ENCODE measurements at places on chromosomes 4 and X.
A peak's percentile ranks its signal among the peaks of the same experiment; 100 is the strongest.

DNA sequence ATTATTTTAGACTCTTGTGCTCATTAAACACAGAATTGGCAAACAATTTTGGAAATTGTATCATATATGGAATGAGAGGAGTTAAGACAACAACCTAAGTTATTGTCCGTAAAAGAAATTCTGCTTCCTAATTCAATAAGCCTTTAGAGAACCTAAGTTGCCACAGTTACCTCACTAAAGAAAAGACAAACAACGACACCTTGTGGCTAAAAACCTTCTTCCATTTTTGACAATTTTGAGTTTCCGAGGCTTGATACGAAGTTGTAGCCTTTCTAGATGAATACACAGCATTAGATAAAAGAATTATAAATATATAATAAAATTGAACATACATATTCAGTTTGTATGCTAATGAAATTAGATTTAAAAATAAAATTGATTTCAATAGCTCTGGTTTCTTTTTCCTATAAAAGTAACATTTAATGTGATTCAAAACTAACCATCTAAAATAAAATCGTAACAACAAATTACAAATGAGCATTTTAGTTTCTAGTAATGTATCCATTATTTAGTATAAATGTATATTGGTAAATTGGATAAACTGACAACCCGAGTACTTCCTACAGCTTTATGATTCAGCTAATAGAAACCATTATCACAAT is 275.1 kb downstream of the GPM6A start:
- no peak for DNase-seq

DNA sequence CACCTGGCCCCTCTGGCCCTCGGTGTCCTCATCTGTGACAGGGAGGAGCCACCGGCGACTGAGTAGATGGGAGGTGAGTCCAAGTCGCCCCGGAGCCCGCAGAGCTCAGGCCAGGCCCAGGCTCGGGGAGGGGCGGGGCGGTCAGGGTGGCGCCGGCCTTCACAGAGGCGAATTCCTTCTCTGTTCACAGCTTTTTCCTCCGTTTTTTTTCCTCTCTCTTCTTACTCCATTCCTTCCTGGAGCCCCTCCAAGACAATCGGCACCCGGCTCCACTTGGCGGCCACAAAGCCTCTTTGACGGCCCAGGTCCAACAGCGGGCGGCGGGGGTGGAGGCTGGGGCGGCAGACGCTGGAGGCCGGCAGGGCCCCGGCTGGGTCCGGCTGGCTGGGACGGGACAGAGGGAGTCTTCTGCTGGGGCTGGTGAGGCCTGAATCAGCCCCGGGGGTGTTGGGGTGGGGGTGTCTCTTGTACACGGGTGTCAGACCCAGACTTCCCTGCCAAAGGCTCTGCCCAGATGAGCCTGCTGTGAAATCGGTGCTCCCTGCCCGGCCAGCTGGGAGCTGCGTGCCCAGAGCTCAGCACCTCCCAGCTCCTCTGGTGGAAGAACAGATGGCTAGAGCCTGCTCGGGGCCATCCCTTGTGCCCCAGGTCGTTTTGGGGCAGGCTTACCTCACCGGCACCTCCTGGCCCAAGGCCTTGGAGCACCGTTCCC is 22.6 kb downstream of the FGFRL1 start:
- DNase-seq: peak; percentile 88

DNA sequence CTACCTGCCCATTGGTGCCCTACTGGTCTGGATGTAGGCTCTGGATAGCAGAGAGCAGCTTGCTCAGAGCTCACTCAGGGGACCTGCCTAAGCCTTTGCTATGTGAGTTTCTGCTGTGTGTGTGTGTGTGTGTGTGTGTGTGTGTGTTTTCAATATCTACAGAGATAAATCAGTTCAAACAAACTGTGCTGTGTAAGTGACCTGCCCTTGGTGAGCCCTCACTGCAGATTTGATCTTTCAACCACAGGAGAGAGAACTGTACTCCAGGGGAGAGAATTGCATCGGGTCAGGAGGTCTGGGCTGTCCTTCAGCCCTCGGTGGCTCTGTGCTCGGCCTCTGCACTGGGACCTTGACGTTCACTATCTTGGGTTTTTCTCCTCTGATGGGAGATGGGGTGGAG is 35.0 kb upstream of the CDKN2AIP start:
- DNase-seq: no peak

DNA sequence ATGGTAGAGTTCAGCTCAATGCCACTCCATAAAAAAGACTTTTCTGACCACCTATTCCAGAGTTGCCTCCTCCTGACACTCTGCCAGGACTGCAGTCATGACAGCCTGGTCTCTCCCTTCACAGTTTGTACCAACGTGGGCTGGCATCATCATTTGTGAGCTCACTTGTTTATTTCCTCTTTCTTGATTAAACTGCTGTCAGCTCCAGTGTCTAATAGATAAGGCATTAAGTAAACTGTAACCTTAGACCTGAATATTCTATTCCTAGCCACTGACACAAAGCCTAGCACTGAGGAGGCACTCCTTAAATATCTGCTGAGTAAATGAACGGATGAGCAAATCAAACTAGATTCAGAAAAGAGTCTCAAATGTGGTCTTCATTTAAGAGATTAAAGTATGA is 48.7 kb downstream of the DDX60 start:
- DNase-seq: no peak

GRCh38 chrX:48474581-48474980 is 1.4 kb upstream of the FTSJ1 start:
- no peak for DNase-seq

- no peak for DNase-seq
These were observed 145.4 kb downstream of the CPEB2 start for GRCh38 chr4:15147714-15148113.

- DNase-seq: no peak
These were observed 120.0 kb downstream of the RAB28 start for GRCh38 chr4:13364172-13364571.

- peak; percentile 58 for DNase-seq
These were observed 86.9 kb upstream of the NWD2 start for GRCh38 chr4:37157476-37158167.

DNA sequence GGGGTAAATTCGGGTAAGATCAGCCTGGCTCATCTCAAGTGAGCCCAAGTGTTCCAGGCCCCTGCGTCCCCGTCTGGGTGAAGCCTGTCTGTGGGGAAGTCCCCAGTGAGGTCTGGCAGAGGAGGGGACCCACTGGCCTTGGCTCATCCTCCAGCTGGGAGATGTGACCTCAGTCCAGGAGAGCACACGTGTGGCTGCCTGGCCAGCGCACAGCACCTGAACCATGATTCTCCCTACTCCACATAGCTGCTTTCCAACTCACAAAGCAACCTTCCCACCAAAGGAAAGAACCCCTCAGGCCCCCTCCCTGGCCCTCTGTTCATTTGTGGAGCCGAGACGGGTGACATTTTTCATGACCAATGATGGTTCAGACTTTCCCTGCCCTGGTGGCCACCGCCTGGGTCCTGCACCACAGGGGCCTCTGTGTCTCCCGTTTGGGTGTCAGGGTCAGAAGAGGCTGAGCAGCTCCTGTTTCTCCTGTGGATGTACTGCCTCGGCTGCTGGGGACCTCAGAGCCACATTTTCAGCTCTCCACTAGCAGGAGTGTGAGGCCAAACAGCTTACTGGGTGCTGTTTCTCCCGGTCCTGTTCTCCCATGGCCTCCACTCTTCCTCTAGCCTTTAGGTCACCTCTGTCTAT is 111.4 kb downstream of the CPZ start:
- no peak for DNase-seq

DNA sequence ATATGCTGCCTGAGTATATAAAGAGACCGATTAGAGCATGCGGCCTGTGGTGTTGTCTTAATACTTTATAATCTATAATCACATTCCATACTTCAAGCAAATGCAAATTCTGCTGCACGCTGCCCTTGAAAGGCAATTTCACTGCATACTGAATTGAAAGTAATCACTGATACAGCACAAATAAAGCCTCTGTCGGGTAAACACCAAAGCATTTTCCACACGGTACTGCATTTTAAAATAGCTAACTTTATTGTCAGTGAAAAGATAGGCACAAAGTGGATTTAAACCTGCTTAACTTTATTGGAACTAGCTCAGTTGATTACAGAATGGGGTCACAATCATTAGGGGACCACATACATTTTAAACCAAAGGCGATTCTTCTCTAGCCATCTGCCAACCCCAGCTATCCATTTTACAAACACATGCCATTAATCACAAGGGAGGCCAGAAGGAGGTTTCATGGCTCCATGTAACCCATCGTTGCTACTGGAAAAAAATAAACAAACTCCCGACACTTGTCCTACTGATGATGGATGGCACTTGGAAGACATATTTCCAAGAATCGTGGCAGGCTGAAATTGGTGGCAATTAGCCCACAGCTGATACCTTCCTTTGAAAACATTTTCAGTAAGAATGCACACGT is 65.9 kb downstream of the AMOT start:
- DNase-seq: no peak

DNA sequence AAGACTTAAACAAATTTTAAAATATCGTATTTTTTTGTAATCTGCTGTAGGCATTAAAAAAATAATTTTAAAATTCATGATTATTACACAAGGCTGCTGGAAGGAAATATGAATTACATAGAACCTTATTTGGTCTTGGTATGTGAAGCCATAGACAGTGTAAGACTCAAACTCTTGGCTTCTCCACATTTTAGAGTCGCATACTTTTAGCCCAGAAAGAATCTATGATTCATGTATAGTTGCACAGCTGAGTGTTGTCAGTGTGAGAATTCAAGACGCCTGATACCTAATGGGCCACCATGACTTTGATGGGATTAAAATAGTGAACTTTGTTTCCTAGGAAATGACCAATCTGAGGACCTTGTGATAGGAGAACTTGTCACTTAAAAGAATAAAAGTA is 1.4 kb downstream of the INTU start:
- peak; percentile 17 for DNase-seq
